ENCODE measurements at places on chromosomes 5 and 9. TPM values are rescaled to one million over a fixed set of nuclear protein-coding genes. Genes with fewer than 3 reads are reported as not detected.

- no peak for DNase-seq
Measured at GRCh38 chr9:105445203-105445881, 2.5 kb upstream of the FSD1L start.

- no peak for DNase-seq
Measured at GRCh38 chr5:99378443-99378842, 449.6 kb upstream of the CHD1 start.

DNA sequence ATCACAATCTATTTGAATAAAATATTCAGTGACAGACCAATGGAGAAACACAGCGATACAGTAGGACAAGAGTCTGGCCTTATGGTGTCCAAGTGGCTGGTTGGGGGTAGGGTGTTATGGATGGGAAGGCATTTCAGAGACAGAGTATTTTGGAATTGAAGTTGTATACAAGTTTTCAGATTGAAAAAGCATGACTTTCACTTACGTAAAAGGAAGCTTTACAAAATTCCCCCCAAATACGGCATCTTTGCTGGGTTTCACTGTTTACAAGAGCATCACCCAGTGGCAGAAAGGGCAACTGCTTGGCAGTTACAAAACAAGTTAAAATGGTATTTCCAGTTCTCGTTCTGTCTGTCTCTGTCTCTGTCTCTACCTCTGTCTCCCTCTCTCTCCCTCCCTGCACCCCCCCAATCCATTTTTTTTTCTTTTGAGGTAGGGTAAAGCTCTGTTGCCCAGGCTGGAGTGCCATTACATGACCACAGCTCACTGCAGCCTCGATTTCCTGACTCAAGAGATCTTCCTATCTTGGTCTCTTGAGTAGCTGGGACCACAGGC lies 86.2 kb downstream of the PTPN3 start:
- DNase-seq: no peak

DNA sequence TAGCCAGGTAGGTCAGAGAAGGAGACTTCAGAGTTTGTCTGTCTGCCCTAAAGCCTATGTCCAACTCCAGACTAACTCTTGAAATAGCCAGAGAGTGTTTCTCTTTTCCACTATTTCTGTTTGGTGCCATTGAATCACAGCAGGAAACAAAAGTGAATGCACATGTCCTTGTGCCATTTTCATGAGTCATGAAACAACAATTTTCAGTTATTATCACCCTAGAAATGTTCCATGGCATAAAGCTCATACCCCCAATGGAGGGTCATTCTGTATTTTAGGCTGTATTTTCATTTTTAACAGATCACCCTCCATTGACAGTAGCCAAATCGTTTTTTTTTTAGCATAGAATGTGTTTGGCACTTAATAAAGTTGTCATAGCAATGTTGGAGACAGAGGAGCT lies 124.7 kb downstream of the PAPPA start:
- DNase-seq: no peak

The CCDC183 gene
- 0.26 TPM for total RNA-seq

DNA sequence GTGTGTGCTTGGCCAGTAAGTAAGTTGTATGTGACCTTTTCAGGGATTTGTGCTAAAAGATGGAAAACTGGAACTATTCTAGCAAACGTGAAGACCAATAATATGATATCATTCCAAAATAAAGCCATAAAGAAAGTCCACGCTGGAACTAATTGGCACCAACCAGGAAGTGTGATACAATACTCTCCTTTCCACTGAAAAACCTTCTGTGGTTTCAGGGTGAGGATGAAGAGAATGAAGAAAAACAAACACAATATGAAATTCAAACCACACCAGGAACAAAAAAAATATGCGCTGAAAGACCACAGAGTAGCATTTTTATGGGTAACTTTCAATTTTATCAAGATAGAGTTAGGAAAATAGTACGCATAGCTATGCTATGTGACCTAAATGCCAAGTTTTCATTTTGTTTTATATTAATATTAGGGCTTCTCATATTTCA lies 105.8 kb downstream of the EFNA5 start:
- no peak for DNase-seq

GRCh38 chr9:74760031-74760700 lies 127.6 kb downstream of the TRPM6 start:
- no peak for DNase-seq

The GRIN1 gene
- 0.26 TPM for total RNA-seq

GRCh38 chr9:108933718-108934322 lies at the start of gene ELP1:
ELP1 (minus strand) TSS chr9:108934124; CDS start chr9:108931146, 2,978 bp downstream.
- DNase-seq: peak; percentile 83

All from pulmonary artery endothelial cell (primary cell).